ENCODE measurements at places on chromosomes 5 and 9. TPM values are rescaled to one million over a fixed set of nuclear protein-coding genes. Genes with fewer than 3 reads are reported as not detected.

Gene PCDHA1
- total RNA-seq: not detected

Gene PCDHA5
- total RNA-seq: not detected

Gene CSNK1G3
- total RNA-seq: 36.3 TPM

Gene SPDL1
- 52.3 TPM for total RNA-seq

Gene FRMD3
- 3.7 TPM for total RNA-seq

Gene LCN10
- not detected for total RNA-seq

Gene SPATA31C2
- not detected for total RNA-seq

Gene PDE6A
- total RNA-seq: not detected

Gene SAXO1
- total RNA-seq: not detected

Gene SH3GL2
- not detected for total RNA-seq

Gene NUTM2G
- total RNA-seq: not detected

Gene STARD4
- total RNA-seq: 12.5 TPM

Gene CLPTM1L
- 90.1 TPM for total RNA-seq

Gene ANKRD18A
- total RNA-seq: not detected

Gene F2R
- 127 TPM for total RNA-seq

Gene TMC1
- total RNA-seq: not detected

Gene NFIB
- total RNA-seq: 81.8 TPM

Gene PTTG1
- 54.4 TPM for total RNA-seq

Gene SLC6A18
- not detected for total RNA-seq

Gene SPINK7
- total RNA-seq: not detected

Gene CCDC171
- total RNA-seq: 1.5 TPM

Gene NUTM2F
- not detected for total RNA-seq

Gene PTGDS
- 4.5 TPM for total RNA-seq

Gene PCDHB2
- total RNA-seq: 1.3 TPM

Gene DRD1
- not detected for total RNA-seq

Gene TOPORS
- 14.6 TPM for total RNA-seq

Gene NRG2
- total RNA-seq: not detected

Gene DAB2IP
- 7.6 TPM for total RNA-seq

Gene SLC6A19
- total RNA-seq: not detected

Gene TMEM171
- total RNA-seq: 12.5 TPM

Gene ADAMTS13
- total RNA-seq: 1.5 TPM

Gene SPRY4
- total RNA-seq: 42.0 TPM

Gene CAMK2A
- not detected for total RNA-seq

Gene BTNL3
- total RNA-seq: not detected

Gene FAT2
- not detected for total RNA-seq

Gene MLANA
- not detected for total RNA-seq

Gene GCNT4
- 3.4 TPM for total RNA-seq

Gene CDKN2A
- total RNA-seq: 8.7 TPM

Gene S1PR3
- total RNA-seq: 144 TPM

Gene PCDHGB7
- 7.8 TPM for total RNA-seq

Gene NMUR2
- not detected for total RNA-seq

Gene ENTPD2
- total RNA-seq: not detected

Gene RBM22
- 35.8 TPM for total RNA-seq

Gene MTMR12
- total RNA-seq: 19.0 TPM

Gene IDNK
- total RNA-seq: 4.2 TPM

Gene LRRC70
- total RNA-seq: 0.97 TPM

Gene KLHL9
- 25.9 TPM for total RNA-seq

Gene EQTN
- total RNA-seq: not detected

Gene AIF1L
- total RNA-seq: not detected

Gene PRRT1B
- not detected for total RNA-seq

Gene UNC5A
- 0.97 TPM for total RNA-seq

Gene ZDHHC21
- total RNA-seq: 2.5 TPM

Gene BARHL1
- total RNA-seq: not detected

Gene BASP1
- 118 TPM for total RNA-seq

Gene PCDHB8
- total RNA-seq: 0.49 TPM

Gene MARCHF3
- 9.0 TPM for total RNA-seq

Gene CAMK4
- 0.97 TPM for total RNA-seq

Gene TCERG1
- total RNA-seq: 20.4 TPM
